DMS79 (cell line): ENCODE measurements at places on chromosomes 5 and 9.
A peak's percentile ranks its signal among the peaks of the same experiment; 100 is the strongest.

- peak; percentile 35 for DNase-seq
Observed at GRCh38 chr9:126411225-126411947, 84.8 kb downstream of the MVB12B start.

GRCh38 chr5:141934099-141934844 lies 10.6 kb downstream of the DELE1 start:
- peak; percentile 4 for DNase-seq

DNA sequence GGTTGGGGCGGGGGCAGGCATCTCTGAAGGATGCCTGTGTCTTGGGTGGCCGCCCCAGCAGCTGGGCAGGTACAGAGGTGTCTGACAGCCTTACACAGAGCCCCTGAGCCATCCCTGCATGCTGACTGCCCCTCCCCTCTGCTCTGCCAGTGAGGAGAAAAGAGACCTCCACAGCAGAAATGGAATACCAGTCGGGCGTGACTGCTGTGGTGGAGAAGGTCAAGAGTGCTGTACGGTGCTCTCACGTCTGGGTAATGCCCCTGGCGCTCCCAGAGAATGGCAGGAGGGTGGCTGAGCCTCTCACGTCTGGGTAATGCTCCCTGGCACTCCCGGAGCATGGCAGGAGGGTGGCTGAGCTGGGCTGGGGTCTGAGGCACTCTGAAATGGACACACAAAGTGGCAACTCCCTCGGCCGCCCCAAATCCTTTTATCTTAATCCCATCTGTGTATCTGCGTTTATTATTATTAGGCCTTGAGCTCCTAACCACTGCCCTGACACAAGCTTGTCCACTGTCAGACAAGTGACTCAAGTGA lies 2.5 kb upstream of the RABL6 start:
- no peak for DNase-seq

DNA sequence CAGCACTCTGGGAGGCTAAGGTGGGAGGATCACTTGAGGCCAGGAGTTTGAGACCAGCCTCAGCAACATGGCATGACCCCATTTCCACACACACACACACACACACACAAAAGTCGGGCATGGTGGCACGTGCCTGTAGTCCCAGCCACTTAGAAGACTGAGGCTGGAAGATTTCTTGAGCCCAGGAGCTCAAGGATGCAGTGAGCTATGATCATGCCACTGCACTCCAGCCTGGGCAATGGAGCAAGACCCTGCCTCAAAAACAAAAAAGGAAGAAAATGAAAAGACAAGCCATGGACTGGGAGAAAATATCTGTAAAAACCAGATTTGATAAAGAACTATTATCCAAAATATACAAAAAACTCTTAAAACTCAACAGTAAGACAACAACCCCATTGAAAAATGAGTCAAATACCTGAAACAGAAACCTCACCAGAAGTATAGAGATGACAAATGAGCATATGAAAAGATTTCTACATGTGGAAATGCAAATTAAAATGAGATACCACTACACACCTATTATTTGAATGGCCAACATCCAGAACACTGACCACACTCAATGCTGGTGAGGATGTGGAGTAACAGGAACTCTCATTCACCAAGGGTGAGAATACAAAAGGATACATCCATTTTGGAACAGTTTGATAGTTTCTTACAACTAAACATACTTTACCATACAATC lies 24.7 kb downstream of the DNAJA1 start:
- DNase-seq = no peak

GRCh38 chr9:17481565-17481964 lies 97.3 kb upstream of the SH3GL2 start:
- DNase-seq = no peak

- no peak for DNase-seq
Observed at GRCh38 chr5:28216939-28217360, 1178.6 kb upstream of the CDH9 start.

DNA sequence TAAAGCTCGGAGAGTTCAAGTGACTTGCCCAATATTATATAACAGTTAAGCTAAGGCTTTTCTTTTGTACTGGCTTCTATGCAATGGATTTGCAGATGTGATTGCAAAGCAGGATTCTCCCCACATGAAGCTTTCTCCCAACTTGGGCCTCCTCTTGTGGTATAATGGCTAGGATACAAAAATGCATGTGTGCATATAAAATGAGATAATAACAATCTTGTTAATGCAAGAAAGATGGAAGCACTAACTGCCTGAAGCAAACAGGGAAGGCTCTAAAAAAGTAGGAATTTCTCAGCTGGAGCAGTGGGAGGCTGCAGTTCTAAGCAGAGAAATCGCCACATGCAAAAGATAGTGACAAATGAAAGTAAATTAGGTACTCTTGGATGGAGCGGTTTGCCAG lies 444.2 kb upstream of the RIOK2 start:
- DNase-seq = no peak

DNA sequence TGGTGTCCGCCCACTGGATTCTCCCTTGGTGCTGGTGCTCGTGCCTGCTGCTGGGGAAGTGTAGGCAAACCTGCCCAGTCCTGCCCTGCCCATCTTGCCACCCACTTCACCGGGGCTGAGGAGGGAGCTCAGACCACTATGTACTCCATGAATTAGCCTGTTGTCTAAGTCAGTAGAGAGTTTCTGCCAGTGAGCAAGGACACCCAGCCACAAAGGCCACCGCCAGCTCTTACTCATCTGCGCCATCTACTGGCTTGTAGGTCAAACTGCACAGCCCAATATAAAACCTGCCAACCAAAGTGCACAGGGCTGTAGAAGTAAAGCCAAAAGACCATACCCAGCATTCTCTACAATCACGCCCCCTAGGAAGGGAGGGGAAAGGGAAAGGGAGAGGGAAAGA lies 102.3 kb downstream of the GLIS3 start:
- DNase-seq = no peak

DNA sequence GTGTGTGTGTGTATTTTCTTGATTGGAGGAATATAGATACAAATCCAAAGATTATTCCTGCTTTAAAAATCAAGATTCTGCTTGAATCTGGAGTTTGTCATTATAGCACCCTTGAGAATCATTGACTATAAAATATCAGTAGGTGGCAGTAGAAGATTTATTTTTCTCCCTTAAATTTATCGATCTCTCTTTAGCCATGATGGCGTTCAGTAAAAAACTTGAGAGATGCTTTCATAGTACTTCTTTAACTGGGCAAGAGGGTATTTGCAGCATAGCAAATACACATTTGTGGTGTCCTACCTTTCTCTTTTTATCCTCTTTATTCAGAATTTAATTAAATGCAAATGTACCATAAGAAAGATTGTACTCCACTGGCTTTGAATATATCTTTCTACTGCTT lies 307.7 kb downstream of the ADGRV1 start:
- no peak for DNase-seq

GRCh38 chr9:99690573-99690972 lies 131.1 kb upstream of the NR4A3 start:
- DNase-seq = no peak

- DNase-seq = no peak
Observed at GRCh38 chr5:38329132-38329715, 70.9 kb downstream of the EGFLAM start.

DNA sequence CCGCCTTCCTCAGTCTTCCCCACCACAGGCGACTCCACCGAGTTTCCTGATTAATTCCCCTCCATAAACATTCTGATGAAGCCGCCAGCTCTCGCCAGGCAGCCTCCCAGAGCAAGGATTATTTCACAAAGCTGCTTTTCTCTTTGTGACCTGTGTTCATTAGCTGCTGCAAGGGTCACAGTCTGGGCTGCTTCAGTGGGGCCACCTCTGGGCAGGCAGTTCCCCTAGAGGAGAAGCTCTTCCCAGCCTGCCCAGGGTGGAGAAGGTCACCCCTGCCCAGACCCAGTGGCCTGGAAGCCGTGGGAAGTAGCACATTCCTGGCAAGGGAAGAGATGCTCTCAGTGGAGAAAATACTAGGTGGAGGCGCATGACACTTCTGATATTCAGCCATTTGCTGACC lies 58.4 kb upstream of the RAPGEF1 start:
- DNase-seq = no peak

GRCh38 chr9:127751269-127752054 lies 16.4 kb upstream of the TOR2A start:
- no peak for DNase-seq

DNA sequence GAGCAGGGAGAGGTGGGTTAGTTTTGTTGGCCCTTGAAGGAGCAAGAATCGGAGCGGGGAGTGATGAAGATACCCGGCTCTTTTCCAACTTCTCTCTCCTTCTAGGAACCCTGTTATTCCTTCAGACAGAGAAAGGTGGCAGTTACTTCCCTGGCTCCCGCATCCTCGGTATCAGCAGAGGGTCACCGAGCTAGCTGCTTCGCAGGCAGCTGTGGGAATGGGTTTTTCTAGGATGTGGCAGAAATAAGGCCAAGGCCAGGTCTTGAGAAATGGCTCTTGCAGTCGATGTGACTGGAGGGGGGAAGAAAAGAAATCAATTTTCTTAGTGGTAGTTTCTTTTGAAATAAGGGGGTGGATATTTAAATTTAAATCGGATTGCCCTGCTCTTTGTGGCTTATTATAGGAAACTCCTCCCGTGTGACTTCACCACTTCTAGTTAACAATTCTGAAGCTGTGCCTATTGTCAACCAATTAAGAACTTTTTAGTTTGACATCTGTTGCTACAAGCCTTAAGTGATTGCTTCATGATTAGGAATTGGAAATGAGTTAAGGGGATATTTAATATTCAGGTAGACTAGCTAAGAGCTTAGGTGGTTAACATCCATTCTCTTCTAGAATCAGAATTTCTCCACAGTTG lies 1.4 kb downstream of the SAP30L start:
- no peak for DNase-seq

GRCh38 chr5:138932171-138932810 lies 57.2 kb upstream of the LRRTM2 start:
- DNase-seq = no peak

DNA sequence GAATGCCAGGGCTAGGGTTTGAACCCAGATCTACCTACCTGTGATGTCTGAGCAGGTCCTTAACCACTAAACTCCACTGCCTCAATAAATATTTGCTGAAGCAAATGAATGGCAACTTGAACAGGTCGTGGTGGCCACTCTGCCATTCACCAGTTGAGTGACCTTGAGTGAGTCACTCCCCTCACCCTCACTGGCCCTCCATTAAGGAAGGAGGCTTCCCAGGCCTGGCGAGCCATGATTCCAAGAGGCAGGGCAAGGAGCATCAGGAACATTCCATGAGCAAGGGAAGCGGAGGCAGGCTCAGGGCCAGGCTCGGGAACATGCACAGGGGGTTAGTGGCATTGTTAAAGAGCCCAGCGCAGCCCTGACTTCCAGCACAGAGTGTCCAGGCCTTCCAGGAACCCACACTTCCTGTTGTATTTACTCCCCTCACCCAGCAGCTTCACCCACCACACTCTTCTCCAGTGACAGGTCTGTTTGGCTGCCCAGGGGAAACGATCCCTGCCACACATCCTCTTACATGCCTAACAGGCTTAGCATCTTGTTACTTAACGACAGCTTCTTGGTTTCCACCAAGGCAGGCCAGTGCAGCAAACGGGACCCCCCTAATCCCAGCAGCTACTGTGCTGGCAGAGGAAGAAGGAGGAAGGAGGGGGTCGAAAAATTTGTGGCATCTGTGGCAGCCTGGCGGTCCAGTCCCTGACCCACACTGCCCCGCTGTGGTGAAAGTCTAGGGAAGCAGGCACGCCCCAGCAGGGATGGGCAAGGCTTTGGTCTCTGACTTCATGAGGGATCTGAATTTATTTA lies 43.7 kb upstream of the TTC1 start:
- no peak for DNase-seq

GRCh38 chr5:137605411-137605810 lies 106.3 kb upstream of the SPOCK1 start:
- DNase-seq = no peak

GRCh38 chr9:4537581-4537980 lies 47.3 kb downstream of the SLC1A1 start:
- no peak for DNase-seq

- DNase-seq = no peak
Observed at GRCh38 chr9:35424356-35425352, 65.3 kb upstream of the RUSC2 start.

- no peak for DNase-seq
Observed at GRCh38 chr5:177089127-177089526, 2.4 kb downstream of the FGFR4 start.

- DNase-seq = no peak
Observed at GRCh38 chr9:34409154-34409553, 32.5 kb upstream of the MYORG start.

- DNase-seq = no peak
Observed at GRCh38 chr5:85663708-85664031, 954.1 kb upstream of the COX7C start.

- no peak for DNase-seq
Observed at GRCh38 chr5:43627028-43627427, 24.0 kb downstream of the NNT start.

DNA sequence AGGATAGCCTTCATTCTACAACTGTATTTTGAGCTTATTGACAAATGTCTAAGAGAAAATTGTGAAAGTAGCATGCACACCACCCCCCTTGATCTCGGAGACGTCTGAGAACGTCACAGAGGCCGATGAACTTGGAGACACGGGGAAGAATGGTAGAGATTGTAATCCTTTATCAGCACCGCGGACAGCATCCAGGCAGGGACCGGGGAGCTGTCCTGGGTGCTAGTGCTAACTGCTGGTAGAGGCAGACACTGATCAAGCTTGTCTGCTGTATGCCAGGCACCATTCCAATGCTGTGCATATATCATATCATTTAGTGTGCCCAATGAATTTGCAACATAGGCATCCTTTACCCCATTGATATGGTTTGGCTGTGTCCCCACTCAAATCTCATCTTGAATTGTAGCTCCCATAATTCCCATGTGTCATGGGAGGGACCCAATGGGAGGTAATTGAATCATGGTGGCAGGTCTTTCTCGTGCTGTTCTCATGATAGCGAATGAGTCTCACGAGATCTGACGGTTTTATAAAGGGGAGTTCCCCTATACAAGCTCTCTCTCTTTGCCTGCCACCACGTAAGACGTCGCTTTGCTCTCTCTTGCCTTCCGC lies 98.8 kb downstream of the LHX2 start:
- no peak for DNase-seq

GRCh38 chr5:65013166-65013565 lies 244.4 kb downstream of the CWC27 start:
- DNase-seq = no peak

GRCh38 chr5:2193142-2193541 lies 310.4 kb upstream of the IRX4 start:
- no peak for DNase-seq

GRCh38 chr9:111622626-111623025 lies 8.5 kb upstream of the DNAJC25 start:
- no peak for DNase-seq

- no peak for DNase-seq
Observed at GRCh38 chr9:72937545-72937944, 15.3 kb downstream of the ALDH1A1 start.

DNA sequence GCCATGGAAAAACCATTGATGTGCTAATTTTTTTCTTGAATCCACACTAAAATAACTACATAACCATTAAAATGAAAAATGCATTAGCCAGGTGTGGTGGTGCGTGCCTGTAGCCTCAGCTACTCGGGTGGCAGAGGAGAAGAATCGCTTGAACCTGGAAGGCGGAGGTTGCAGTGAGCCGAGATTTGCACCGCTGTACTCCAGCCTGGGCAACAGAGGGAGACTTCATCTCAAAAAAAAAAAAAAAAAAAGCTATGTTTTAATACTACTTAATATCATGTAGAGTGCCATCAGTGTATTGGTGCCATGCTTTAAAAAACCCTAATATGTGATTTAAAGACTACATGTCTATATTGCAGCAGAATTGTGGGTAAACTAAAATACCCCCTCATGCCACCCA lies 58.9 kb downstream of the NDFIP1 start:
- DNase-seq = no peak

GRCh38 chr5:151757233-151758140 lies 944 bp downstream of the ATOX1 start:
- no peak for DNase-seq

GRCh38 chr5:179162351-179163235 lies 102.4 kb downstream of the ZNF354C start:
- no peak for DNase-seq

GRCh38 chr5:102920762-102921161 lies 165.7 kb downstream of the PAM start:
- no peak for DNase-seq
